ENCODE measurements at places on chromosomes 11 and 22. TPM values are rescaled to one million over a fixed set of nuclear protein-coding genes. Genes with fewer than 3 reads are reported as not detected.

GRCh38 chr22:17201285-17201945 lies 17.8 kb downstream of the ADA2 start:
- H3K36me3 ChIP-seq, result no peaks in the 10 kb centered on the region
- no peak overlapping the region for H3K4me3 ChIP-seq
- DNase-seq, result no peak
- H3K27me3 ChIP-seq, result no peaks in the 10 kb centered on the region

- no peaks in the 10 kb centered on the region for H3K36me3 ChIP-seq
- H3K4me1 ChIP-seq, result no peaks in the 10 kb centered on the region
- H3K27me3 ChIP-seq, result no peaks in the 10 kb centered on the region
- no peak for DNase-seq
- no peak overlapping the region for H3K27ac ChIP-seq
Observed at GRCh38 chr11:72672597-72673238, 1.5 kb downstream of the PDE2A start.

- H3K36me3 ChIP-seq, result no peaks in the 10 kb centered on the region
- DNase-seq, result peak; percentile 49
- no peak overlapping the region for H3K27ac ChIP-seq
- no peaks in the 10 kb centered on the region for H3K27me3 ChIP-seq
Observed at GRCh38 chr22:30876915-30877553, 91.5 kb downstream of the MORC2 start.

- H3K4me3 ChIP-seq, result no peak overlapping the region
- H3K36me3 ChIP-seq, result peaks cover 16% of the 10 kb centered on the region
- no peaks in the 10 kb centered on the region for H3K4me1 ChIP-seq
- H3K27me3 ChIP-seq, result no peaks in the 10 kb centered on the region
Observed at GRCh38 chr11:78214331-78215194, 25.8 kb downstream of the USP35 start.

DNA sequence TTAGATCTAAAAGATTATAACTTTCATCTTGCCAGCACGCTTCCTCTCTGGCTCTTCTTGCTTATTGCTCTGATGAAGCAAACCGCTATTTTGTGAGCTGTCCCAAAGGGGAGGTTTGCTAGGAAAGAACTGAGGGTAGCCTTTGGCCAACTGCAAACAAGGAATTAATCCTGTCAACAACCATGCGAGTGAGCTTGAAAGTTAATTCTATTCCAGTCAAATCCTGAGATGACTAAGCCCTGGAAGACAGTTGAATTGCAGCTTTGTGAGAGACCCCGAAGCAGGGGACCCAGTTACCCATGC lies 10.3 kb upstream of the RNF141 start:
- no peak overlapping the region for H3K27ac ChIP-seq
- DNase-seq, result no peak
- no peaks in the 10 kb centered on the region for H3K36me3 ChIP-seq
- no peak overlapping the region for H3K4me3 ChIP-seq
- H3K27me3 ChIP-seq, result no peaks in the 10 kb centered on the region

- H3K27me3 ChIP-seq, result no peaks in the 10 kb centered on the region
- no peaks in the 10 kb centered on the region for H3K4me1 ChIP-seq
- H3K4me3 ChIP-seq, result no peak overlapping the region
Observed at GRCh38 chr11:20865161-20865560, 195.8 kb downstream of the NELL1 start.

DNA sequence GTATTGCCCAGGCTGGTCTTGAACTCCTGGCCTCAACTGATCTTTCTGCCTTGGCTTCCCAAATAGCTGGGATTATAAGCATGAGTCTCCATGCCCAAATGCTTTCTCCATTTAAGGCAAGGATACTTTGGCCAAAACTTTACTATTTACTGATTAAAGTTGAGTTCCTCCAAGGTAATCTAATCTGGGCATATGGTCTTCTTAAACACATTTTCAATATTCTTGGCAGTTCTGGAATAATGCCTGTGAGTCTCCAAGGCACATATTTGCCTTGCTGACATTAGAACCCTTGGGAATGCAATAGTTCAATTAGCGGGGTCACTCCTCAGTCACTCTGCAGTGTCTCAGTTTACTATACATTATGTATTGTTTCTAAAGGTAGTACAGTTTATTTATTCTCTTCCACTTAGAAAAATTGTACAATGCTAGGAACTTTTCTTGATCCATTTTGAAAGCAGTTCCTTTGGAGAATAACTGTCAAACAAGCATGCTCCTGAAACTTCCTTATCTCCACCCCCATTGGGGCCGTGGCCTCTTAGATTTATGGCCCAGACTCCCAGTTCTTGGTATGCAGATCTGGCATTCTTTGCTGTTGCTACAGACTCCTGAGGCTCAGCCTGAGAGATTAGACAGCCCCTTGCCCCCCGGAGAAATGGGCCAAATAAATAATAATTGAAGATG lies 13.1 kb upstream of the RAB38 start:
- H3K4me1 ChIP-seq, result no peaks in the 10 kb centered on the region
- DNase-seq, result no peak
- no peaks in the 10 kb centered on the region for H3K36me3 ChIP-seq
- no peak overlapping the region for H3K4me3 ChIP-seq

DNA sequence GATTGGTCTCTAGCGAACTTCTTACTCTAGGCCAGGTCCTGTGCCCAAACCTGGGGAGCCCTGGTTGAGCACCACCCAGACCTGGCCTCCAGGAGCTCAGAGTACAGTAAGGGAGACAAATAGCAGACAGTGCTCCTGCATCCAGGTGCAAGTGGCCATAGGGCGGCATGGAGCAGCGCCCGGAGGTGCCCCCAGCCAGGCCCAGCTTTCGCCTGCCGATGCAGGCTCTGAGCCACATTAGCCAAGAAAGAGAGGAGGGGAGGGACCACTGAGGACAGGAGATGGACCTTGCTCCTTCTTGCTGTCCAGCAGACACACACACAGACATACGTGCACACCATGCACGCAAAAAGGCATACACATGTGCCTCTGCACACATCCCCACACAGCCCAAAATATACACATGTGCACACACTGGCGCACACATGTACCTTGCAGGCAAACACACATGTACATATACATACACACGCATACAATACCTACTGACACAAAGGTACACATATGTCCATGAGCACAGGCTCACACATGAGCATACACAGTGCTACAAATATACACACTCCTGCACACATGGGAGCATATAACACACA lies 68.7 kb upstream of the FGF3 start:
- no peaks in the 10 kb centered on the region for H3K36me3 ChIP-seq
- H3K4me1 ChIP-seq, result peaks cover 20% of the 10 kb centered on the region
- H3K27me3 ChIP-seq, result no peaks in the 10 kb centered on the region
- DNase-seq, result no peak
- H3K4me3 ChIP-seq, result no peak overlapping the region

DNA sequence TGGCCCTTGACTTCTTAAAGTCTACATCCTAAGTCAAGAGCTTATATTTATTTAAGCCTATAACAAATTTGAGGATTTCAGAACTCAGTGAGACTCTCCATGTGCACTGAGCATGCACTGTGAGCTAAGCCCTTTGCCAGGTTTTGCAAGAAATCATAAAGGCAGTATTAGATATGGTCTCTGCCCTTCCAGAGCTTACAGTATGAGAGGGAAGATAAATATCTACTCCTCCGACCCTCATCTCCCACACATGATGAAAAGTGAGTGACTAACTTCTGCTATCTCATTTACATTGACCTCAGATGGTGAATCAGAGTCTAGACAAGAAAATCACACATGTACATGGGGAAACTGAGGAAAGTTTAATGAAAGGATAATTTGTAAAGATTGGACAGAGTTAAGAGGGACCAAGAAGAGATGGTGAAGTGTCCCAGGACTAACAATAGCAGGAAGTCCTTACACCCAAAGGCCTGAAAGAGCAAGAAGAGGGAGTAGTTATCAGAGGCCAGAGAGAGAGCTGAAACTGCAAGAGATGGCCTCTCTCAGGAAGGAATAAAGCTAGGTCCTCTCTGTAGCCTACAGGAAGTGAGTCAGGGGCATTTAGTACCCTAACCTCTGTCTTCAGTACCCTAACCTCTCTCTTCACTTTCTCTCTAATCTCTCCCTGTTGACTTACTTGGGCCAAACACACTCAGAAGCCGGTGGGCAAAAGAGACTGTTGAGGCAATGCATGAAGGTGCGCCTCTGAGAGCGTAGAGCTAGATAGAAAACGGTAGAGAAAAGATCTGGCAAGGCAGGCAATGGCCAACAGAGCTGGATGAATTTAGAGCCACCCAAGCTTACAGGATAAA lies 23.0 kb upstream of the BLID start:
- H3K4me1 ChIP-seq, result peaks cover 6% of the 10 kb centered on the region
- DNase-seq, result no peak
- no peak overlapping the region for H3K4me3 ChIP-seq
- no peaks in the 10 kb centered on the region for H3K36me3 ChIP-seq
- H3K27me3 ChIP-seq, result no peaks in the 10 kb centered on the region

GRCh38 chr11:12794576-12795230 lies 120.5 kb downstream of the TEAD1 start:
- no peak for DNase-seq
- peaks cover 8% of the 10 kb centered on the region for H3K4me1 ChIP-seq
- peaks cover 3% of the 10 kb centered on the region for H3K36me3 ChIP-seq
- no peak overlapping the region for H3K4me3 ChIP-seq

DNA sequence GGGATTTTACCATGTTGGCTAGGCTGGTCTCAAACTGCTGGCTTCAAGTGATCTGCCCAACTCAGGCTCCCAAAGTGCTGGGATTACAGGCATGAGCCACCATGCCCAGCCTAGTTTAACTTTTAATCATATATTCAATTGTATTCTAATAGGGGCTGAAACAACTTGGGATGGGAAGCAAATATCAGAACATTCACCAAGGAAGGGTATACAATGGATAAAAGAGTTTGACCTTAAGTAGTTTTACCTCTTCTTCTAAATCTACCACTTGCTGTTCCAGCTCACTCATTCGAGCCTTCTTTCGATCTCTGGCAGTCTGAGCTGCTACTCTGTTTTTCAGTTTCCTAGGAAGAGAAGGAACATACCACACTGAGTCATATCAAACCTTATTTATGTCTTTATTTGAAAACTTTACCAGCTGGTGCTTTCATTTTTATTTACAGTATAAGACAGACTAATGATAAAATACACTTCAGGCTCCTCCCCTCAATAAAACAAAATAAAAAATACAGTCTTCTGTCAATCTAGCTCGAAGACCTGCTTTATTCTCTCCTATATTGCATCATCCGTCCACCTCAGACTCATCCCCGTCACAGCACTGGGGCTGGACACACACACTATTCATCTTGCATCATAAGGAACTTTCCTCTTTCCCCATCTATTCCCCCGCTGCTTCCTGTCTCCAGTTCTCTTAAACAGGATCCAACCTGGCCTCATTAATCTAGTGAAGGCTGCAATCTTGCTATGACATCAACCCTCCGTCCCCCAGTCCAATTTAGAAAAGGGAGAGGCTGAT lies 1.4 kb downstream of the XBP1 start:
- peaks cover 35% of the 10 kb centered on the region for H3K36me3 ChIP-seq
- H3K27me3 ChIP-seq, result no peaks in the 10 kb centered on the region
- no peak for DNase-seq
- H3K4me1 ChIP-seq, result peaks cover 37% of the 10 kb centered on the region
- H3K4me3 ChIP-seq, result peak overlapping the region; percentile 91

- DNase-seq, result no peak
- H3K36me3 ChIP-seq, result no peaks in the 10 kb centered on the region
- no peak overlapping the region for H3K4me3 ChIP-seq
- H3K27ac ChIP-seq, result no peak overlapping the region
Observed at GRCh38 chr22:43428005-43428485, 16.2 kb downstream of the MPPED1 start.

DNA sequence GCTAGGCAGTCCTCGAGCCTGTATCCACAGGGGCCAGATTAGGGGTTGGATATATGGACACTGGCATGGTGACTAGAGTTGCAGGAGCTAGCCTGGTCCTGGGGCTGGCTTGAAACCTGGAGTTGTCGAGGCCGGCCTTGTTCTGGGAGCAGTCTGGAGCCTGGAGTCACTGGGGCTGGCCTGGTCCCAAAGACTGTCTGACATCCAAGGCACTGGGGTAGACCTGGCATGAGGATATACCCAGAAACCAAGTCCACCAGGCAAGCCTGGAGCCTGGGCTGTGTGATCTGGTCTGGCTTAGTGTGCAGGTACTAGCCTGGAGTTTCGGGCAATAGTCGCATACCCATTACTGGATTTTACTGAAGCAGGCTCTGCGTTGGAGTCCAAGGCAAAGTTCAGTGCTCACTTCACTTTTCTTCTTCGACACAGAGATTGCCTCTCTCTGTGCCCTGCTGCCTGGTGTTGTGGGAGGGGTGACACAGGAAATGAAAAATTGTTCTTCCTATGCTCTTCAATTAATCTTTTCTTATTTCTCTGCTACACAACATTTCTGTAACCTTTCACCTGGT lies 4.3 kb upstream of the GLYATL1 start:
- H3K36me3 ChIP-seq, result no peaks in the 10 kb centered on the region
- DNase-seq, result no peak
- H3K27me3 ChIP-seq, result no peaks in the 10 kb centered on the region
- H3K27ac ChIP-seq, result peak overlapping the region; percentile 55
- no peak overlapping the region for H3K4me3 ChIP-seq

DNA sequence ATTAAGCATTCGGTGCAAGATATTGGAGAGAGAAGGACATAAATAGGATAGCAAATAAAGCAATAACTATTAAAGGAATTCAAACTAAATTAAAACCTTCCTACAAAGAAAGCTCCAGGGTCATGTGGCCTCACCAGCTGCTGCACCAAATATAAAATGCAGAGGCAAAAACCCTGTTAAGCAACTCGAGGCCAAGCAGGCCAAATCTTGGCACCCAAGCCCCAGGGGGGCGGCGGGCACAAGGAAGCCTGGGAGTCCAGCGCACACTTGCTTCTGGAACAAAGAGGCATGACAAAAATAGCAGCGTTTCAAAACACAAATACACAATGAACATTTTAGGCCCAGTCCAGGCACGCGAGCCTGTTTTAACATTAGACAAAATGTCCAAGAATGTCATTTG lies 20.8 kb downstream of the KRTAP5-6 start:
- H3K4me1 ChIP-seq, result no peaks in the 10 kb centered on the region
- DNase-seq, result no peak
- no peak overlapping the region for H3K4me3 ChIP-seq

DNA sequence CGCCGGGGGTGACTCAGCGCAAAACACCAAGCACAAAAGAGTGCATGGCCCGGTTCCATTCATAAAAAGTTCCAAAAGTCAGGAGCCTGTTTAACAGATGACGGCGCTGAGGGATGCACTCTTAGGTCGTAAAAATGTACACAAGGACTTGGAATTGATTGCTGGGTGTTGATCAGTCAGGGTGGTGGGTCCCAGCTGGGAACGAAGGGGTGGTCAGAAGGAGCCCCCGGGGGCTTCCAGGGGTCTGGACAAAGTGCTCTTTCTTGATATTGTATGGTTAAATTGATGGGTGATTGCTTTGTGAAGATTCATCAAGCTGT lies 20.7 kb downstream of the IFITM10 start:
- no peaks in the 10 kb centered on the region for H3K36me3 ChIP-seq
- no peaks in the 10 kb centered on the region for H3K4me1 ChIP-seq
- no peak overlapping the region for H3K27ac ChIP-seq
- peaks cover 6% of the 10 kb centered on the region for H3K27me3 ChIP-seq
- no peak for DNase-seq

The MYO7A gene
- 8.3 TPM for polyA plus RNA-seq

The CCDC87 gene
- 0.14 TPM for polyA plus RNA-seq

The TPBGL gene
- polyA plus RNA-seq, result 0.05 TPM

The DAGLA gene
- 0.13 TPM for polyA plus RNA-seq

The INS gene
- polyA plus RNA-seq, result 0.16 TPM

The FAM111B gene
- polyA plus RNA-seq, result 2.4 TPM

The WBP2NL gene
- 0.12 TPM for polyA plus RNA-seq

The OR10D3 gene
- not detected for polyA plus RNA-seq

The TSPAN32 gene
- polyA plus RNA-seq, result 0.32 TPM

The SLC22A25 gene
- polyA plus RNA-seq, result 3.3 TPM

The PACSIN3 gene
- polyA plus RNA-seq, result 18.7 TPM

The GPHA2 gene
- not detected for polyA plus RNA-seq

The UBE2L6 gene
- polyA plus RNA-seq, result 97.2 TPM

The HSPB2 gene
- 0.85 TPM for polyA plus RNA-seq

The ZNF215 gene
- polyA plus RNA-seq, result 0.15 TPM

The RFPL3 gene
- not detected for polyA plus RNA-seq

The GUCY1A2 gene
- polyA plus RNA-seq, result 0.55 TPM
